ENCODE measurements at places on chromosomes 1 and 21. TPM values are rescaled to one million over a fixed set of nuclear protein-coding genes. Genes with fewer than 3 reads are reported as not detected.
A peak's percentile ranks its signal among the peaks of the same experiment; 100 is the strongest.

The CELA2A gene
- total RNA-seq = not detected

The SPRR2B gene
- total RNA-seq = not detected

The MXRA8 gene
- 224 TPM for total RNA-seq

The SERPINC1 gene
- total RNA-seq = 0.34 TPM

The NLRP3 gene
- total RNA-seq = 0.37 TPM

The FHAD1 gene
- 0.47 TPM for total RNA-seq

DNA sequence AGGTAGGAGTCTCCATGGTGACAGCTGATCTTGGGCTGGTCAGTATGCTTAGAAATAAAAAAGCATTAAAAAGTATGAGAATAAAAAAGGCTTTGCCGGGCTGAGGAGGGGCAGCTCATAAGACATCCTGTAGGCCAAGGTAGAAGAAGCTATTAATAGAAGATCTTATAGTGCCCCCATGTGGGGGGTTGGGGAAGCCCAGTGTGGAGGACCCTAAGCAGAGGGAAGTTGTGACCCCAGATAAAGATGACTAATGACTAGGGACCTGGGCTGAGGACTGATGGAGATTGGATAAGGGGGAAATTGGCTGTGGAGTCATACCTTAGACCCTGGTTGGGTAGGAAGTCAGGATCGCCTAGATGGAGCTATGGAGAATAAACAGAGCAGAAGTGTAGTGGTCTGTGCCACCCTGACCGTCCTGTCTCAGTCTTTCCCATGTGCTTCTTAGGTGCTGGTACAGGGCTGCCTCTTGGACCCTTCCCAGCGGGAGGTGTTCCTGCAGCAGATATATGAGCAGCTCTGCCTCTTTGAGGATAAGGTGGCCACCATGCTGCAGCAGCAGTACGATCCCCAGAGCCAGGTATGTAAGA is 25.0 kb downstream of the SZT2 start:
- no peak overlapping the region for H3K4me3 ChIP-seq
- H3K27me3 ChIP-seq = no peaks in the 10 kb centered on the region
- peak; percentile 67 for DNase-seq
- peaks cover 55% of the 10 kb centered on the region for H3K36me3 ChIP-seq

DNA sequence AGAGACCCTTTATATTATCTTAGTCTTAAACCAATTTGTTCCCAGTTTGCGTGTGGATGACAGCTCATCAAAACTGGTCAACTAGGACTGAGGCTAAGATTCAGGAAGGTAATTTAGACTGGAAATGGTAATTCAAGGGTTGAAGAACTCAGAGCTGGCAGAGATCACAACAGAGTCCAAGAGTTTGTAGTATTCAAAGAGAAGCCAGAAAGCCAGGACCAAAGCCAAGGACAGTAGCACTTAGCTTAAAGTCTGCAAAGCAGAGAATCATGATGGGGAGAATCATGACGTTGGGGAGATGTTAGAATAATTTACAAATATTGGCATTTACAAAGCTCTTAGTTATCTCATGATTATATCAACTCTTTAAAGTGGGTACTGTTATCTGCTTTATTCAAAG is 32.6 kb downstream of the RNF11 start:
- H3K4me3 ChIP-seq = no peak overlapping the region
- peak overlapping the region; percentile 94 for H3K27ac ChIP-seq
- H3K4me1 ChIP-seq = peaks cover 56% of the 10 kb centered on the region
- DNase-seq = no peak

- peak overlapping the region; percentile 67 for H3K27ac ChIP-seq
- peak; percentile 70 for DNase-seq
- peaks cover 22% of the 10 kb centered on the region for H3K4me1 ChIP-seq
- H3K4me3 ChIP-seq = no peak overlapping the region
- H3K36me3 ChIP-seq = no peaks in the 10 kb centered on the region
- H3K27me3 ChIP-seq = no peaks in the 10 kb centered on the region
Observed at GRCh38 chr21:31117128-31117916, 79.0 kb upstream of the KRTAP19-8 start.

GRCh38 chr21:44364151-44365053 is 11.0 kb downstream of the TRPM2 start:
- no peak overlapping the region for H3K4me3 ChIP-seq
- no peak for DNase-seq
- no peaks in the 10 kb centered on the region for H3K36me3 ChIP-seq
- no peak overlapping the region for H3K27ac ChIP-seq
- no peaks in the 10 kb centered on the region for H3K4me1 ChIP-seq

DNA sequence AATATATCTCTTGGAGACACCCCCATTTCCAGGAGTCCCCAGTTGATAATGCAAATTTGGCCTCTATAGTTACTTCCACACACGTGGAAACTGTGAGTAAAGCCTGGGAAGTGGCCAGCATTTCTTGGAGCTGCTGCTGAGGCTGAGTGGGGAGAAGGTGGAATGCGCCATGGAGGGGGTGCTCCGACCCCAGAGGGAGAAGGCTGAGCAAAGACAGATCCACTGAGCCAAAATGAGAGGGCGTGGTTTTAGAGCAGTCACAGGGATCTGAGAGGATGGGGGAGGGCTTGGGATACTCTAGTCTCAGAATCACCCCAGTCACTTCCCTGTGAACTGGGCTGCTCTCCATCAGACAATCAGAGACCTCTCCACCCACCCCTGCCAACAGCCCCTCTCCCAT is 38.7 kb downstream of the TRIM62 start:
- no peaks in the 10 kb centered on the region for H3K27me3 ChIP-seq
- no peak for DNase-seq
- H3K4me1 ChIP-seq = peaks cover 28% of the 10 kb centered on the region
- H3K27ac ChIP-seq = peak overlapping the region; percentile 66
- peaks cover 24% of the 10 kb centered on the region for H3K36me3 ChIP-seq

DNA sequence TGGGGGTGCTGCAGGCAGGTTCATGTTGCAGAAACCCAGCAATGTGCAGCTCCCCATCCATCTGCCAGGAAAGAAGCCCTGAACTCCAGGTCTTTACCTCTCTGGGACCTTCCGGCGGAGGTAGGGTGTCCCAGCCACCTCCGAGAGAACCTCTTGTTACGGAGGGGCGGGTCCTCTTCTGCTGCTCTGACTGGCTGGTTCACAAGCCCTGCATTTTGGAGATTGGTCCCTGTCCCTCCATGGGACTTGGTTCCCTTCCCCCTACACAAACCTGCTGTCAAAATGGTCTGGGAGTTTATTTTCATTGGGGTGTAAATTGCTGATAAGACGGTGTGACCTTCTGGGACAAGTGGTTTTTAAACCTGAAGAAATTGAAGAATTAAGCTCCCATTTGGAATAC is 8.0 kb upstream of the CELSR2 start:
- H3K36me3 ChIP-seq = peaks cover 38% of the 10 kb centered on the region
- no peak for DNase-seq
- H3K4me1 ChIP-seq = no peaks in the 10 kb centered on the region
- H3K27ac ChIP-seq = no peak overlapping the region

DNA sequence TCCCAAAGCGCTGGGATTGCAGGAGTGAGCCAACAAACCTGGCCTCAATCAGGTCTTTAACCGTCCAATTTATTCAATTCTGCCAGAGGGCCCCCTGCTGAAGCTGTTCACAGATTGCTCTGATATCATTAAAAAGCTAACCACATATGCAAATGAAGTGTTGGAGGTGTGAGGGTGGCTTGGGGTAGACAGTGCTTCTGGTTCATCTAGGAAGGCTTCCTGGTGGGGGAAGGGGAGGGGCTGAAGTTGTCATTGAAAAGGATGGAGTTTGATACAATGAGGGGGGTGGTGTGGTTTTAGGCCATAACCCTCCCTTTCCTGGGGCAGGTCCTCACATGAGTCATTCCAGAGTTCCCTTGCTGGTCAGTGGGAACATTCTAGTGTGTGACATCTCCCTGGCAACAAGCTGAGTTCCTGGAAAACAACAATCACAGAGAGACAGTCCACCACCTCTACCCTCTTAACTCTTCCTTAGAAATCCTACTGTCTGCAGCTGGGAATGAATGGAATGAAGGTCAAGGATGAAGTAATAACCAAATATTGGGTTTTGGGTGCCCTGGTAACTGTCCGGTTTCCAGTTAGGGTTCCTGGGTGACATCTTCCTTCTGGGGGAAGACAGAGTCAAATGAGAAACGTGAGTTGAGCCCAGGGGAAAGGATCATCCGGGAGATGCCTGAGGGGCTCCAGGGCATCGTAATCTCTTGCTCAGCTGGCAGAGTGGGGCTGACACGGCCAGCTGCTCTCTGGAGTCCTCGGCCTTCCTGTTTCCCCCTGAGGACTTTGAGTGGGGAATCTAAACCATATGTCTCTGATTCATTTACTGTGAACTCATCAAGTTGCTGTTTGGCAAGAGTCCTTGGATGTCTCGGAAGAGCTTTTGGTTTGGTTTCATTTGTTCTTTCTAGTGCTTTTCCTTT is 32.2 kb downstream of the BATF3 start:
- DNase-seq = peak; percentile 93
- peak overlapping the region; percentile 6 for H3K4me3 ChIP-seq
- H3K4me1 ChIP-seq = peaks cover 45% of the 10 kb centered on the region
- no peaks in the 10 kb centered on the region for H3K27me3 ChIP-seq

DNA sequence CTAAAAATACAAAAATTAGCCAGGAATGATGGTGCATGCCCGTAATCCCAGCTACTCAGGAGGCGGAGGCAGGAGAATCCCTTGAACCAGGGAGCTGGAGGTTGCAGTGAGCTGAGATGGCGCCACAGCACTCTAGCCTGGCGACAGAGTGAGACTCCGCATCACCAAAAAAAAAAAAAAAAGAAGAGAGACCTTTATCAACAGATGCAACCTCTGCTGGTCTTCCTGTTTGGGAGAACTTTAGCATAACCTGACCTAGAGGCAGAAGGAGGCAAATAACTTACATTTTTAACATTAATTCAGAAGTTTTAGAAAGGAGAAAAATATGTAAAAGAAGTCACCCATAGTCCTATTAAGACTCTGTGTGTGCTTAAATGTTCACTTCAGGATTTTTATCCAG is 32.4 kb downstream of the SLAMF1 start:
- no peak for DNase-seq
- H3K4me1 ChIP-seq = no peaks in the 10 kb centered on the region
- H3K36me3 ChIP-seq = no peaks in the 10 kb centered on the region
- H3K27ac ChIP-seq = no peak overlapping the region
- no peak overlapping the region for H3K4me3 ChIP-seq
